Right renal cortex interstitium (tissue), 3 donors: ENCODE measurements at places on chromosomes 16 and 17. TPM values are rescaled to one million over a fixed set of nuclear protein-coding genes. Genes with fewer than 3 reads are reported as not detected.

DNA sequence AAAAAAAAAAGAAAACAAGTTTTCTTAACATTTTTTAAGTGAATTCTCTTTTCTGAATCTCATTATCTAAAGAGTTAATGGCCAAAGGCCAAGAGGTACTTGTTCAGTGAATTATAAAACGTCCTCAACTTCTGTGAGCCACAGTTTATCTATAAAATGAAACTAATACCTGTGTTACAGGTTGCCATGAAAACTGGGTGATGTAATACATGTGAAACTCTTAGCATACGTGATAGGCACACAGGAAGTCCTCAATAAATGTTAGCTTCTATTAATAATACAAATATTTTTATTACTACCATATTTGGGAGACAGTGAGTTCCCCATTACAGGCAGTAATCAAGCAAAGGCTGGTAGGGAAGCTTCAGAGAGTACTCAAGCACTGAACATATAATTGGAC lies 13.5 kb upstream of the INPP5K start:
- no peak for DNase-seq

The FN3K gene
- 18.1 TPM for polyA plus RNA-seq

DNA sequence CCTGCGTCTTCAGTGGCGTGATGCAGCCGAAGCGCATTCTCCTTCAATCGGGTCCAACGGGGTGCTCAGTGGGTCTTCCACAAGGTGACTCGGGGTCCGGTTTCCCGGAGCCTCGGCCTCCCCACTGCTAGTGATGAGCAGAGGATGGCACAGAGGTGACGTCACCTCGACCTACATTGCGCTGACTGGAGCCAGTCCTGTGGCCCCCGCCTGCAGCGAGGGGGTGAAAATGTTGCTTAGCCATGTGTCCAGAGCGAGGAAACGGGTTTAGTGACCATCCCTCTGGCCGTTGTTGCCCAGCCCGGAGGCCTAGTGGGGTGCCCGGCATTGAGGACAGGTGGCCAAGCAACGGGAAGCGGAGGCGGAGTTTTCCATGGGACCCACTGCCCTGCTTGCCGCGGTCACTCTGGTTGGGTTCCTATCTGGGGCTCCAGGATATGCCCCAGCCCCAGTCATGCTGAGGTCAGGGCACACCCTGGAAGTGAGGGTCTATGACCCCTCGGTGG lies 190.6 kb upstream of the CIBAR2 start:
- no peak for DNase-seq

- DNase-seq, result no peak
Measured at GRCh38 chr17:7328840-7329373, at the start of gene NEURL4. Gene NEURL4, minus strand, starts transcription at chr17:7329335. Its CDS starts 23 bp downstream, at chr17:7329312.

The SLC12A3 gene
- 39.3 TPM for polyA plus RNA-seq

The PTX4 gene
- not detected for polyA plus RNA-seq

The SLC43A2 gene
- 28.8 TPM for polyA plus RNA-seq

The GNG13 gene
- polyA plus RNA-seq, result 0.12 TPM

The RRAD gene
- 2.1 TPM for polyA plus RNA-seq

GRCh38 chr16:75372236-75372856 lies 61.0 kb downstream of the CFDP1 start:
- no peak for DNase-seq

DNA sequence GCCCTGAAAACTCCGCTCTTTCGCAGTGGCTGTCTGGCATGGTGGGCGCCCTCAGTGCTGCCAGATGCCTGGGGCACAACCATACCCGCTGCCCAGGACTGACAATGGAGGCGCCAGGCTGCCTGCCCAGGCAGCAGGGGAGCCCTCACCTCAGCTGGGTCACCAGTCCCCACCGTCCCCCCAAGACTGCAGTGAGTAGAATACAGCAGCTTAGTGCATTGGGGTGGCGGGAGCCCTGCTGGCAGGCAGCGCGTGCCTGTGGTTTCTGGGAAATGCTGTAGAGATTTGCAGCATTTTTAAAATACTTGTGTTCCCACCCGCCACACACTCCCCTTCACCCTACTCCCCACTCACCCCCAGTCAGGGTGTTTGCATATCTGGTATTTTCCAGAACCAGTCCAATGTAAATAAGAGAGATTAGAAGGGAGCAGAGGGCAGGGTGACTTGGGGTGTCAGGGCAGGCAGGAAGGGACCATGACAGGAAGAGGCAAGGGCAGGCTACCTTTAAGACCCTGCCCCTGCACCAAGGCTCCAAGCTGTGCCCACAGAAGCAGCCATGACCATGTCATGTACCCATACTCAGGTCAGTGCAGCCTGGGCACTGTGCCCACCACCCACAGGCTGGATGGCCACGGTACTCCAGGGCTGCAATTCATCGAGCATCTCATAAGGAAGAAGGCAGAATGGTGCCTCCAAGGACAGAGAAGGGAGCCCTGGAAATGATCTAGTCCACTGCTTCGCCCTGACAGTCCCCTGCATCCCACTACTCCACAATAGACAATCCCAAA lies 21.5 kb downstream of the MYO18A start:
- DNase-seq, result no peak

DNA sequence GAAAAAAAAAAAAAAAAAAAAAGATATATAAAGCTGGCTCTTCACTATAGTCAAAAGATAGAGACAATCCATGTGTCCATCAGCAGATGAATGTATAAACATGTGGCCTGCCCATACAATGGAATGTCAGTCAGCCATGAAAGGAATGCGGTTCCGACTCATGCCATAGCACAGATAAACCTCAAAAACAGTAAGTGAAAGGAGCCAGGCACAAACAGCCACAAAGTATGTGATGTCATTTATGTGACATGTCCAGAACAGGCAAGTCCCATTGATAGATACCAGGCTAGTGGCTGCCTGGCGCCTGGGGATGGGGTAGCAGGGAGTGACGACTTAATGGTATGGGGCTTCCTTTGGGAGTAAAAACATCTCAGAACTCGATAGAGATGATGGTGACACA lies 155.7 kb downstream of the CMIP start:
- no peak for DNase-seq

GRCh38 chr17:60901806-60902205 lies 224.2 kb downstream of the BCAS3 start:
- DNase-seq, result no peak

DNA sequence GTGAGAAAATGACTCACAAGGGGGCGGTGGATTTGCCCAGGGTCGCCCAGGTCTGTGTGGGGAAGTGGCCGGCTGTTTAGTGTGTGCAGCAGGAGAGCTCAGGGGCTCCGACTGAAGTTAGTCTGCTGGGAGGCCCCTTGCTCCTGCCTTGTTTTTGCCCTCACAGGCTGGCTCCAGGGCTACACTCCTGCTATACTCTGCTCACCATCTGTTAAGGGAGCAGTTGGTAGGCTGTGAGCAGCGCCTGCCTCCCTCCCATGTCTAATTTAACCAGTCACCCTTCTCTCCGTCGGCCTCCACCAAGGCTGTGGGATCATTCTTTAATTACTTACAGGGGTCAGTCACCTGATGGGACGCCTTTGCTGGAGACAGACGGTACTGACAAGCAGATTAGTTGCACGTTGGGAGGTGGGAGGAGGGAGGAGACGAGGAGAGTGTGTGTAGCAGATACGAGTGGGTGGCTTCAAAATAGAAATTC lies 35.5 kb downstream of the KSR1 start:
- DNase-seq, result no peak

GRCh38 chr17:80681215-80681614 lies 136.6 kb downstream of the RPTOR start:
- no peak for DNase-seq

DNA sequence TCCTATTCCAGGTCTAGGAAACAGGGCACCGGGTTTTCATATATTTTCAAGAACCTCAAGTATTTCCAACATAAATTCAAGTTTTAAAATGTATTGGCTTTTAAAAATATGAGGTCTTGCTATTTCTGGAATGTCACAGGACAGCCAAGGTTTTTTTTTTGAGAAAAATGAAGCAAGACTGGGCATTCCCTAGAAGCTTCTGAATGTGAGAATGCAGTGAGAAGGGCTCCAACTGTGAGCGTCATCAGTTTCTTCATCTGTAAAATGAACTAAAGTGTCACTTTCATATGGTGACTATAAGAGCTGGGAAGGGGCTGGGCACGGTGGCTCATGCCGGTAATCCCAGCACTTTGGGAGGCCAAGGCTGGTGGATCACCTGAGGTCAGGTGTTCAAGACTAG lies 455.8 kb upstream of the MAF start:
- no peak for DNase-seq

DNA sequence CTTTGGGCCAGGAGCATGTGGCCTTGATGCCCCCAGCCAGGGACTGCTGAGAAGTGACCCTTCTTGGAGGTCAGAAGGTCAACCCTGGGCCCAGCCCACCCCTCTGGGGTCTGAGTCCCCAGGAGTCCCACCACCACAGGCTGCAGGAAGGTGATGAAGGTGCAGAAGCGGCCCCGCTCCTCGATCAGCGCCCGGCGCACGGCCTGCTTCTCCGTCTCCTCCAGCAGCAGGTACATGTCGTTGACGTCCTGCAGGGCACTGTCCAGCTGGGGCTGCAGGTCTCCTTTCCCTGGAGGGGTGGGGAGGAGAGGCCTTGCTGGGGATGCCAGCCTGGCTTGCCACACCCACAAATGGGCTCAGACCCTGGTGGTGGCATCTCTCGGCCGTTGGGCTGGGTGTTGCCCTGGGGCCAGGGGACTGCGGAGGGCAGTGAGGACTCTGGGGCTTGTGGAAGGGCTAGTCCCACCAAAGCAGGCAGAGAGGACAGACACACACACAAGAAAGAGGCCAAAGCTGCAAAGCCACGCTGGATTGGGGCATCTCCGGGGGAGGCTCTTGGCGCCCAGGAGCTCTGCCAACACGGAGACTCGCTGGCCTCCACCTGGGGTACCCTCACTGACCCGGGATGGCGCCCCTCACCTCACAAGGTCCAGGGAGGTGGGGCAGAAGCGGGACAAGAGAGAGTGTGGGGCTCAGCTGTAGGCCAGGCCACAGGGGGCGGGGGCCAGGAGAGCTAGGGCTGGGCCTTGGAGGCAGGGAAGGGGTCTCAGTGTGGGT lies 7.5 kb downstream of the MTSS2 start:
- no peak for DNase-seq

The PAGR1 gene
- polyA plus RNA-seq, result 30.5 TPM

GRCh38 chr16:53219371-53219770 lies 164.6 kb downstream of the CHD9 start:
- no peak for DNase-seq

DNA sequence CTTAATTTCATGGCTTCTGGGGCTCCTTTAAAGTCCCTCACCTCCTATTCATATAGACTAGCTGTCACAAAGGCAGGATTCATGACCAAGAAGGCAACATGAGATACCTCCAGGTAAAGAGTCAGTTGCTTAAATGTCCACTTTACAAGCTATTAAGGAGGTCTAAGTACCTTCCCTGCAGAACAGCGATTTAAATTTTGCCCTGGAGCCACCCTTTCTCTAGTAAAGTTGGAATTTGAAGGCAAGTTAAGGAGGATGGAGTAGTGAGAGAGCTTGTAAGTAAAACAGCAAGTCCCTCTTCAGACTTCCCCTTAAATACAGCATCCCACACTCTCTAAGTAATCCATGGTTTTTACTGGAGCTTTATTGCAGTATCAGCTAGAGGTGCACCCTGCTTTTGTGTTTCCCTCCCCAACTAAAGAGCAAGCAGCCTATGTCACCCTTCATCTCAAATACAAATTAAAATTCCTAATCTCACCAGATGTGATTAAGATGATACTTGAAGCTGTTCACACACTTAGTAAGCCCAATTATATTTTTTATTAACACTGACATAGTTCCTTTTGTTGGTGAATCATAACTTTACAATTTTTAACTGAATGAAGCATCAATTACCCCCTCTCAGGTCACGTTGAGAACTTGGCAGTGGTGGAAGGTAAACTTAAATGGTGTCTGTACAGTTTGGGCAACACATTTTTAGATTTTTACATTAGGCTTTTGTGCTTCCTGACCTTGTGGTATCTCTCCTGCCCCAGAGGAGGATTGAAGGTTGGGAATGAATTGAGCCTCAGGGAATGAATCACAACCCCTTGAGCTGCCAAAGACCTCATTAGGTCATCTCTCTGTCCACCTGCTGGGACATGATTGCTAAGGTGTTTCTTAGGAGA lies 108.9 kb downstream of the TANGO6 start:
- DNase-seq, result no peak

DNA sequence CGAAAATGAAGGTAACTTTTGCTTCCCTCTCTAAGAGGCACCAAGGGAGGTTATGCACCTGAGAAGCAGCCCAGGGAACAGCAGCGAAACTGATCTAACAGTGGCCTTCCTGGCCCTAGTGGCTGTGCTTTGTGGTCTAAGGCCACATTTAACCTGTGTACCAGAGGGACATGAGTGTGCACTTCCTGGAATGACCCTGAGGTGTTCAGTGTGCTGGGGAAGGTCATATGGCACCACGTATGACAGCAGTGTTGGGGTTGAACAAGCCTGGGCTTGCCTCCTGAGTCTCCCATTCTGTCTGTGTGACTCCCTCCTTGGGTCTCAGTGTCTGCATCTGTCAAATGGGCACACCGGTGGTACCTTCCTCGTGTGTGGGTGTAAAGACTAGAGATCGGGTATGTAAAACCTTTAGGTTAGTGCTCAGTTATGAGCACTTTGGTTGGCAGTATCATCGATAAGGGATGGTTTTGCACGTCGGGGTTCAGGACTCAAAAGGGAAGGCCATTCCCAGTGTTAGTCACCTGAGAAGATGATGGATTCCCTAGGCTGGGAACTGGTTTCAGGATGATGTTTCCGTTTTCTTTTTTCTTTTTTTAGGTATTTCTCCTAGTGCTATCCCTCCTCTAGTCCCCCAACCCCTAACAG lies 31.9 kb downstream of the PLCG2 start:
- DNase-seq, result no peak

DNA sequence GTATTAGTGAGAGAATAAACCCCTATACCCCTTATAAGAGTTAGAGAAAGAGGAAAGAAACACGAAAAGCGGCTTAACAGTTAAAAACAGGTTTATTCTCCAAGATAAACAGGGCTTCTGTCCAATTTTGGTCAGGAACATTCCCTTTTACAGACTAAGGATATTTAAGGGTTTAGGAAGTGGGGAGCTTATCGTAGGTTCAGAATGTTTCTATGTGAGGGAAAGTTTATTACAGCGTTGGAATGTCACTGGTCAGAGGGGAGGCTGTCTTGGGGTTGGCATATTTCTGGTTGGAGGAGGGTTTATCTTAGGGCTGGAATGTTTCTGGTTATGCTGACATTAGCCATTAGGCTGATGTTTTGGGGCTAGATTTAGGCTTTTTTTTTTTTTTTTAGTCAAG lies 34.1 kb upstream of the WWOX start:
- no peak for DNase-seq

The ELMO3 gene
- 4.9 TPM for polyA plus RNA-seq

The KRT37 gene
- polyA plus RNA-seq, result not detected

GRCh38 chr16:11354407-11354732 lies 9.1 kb downstream of the RMI2 start:
- no peak for DNase-seq

DNA sequence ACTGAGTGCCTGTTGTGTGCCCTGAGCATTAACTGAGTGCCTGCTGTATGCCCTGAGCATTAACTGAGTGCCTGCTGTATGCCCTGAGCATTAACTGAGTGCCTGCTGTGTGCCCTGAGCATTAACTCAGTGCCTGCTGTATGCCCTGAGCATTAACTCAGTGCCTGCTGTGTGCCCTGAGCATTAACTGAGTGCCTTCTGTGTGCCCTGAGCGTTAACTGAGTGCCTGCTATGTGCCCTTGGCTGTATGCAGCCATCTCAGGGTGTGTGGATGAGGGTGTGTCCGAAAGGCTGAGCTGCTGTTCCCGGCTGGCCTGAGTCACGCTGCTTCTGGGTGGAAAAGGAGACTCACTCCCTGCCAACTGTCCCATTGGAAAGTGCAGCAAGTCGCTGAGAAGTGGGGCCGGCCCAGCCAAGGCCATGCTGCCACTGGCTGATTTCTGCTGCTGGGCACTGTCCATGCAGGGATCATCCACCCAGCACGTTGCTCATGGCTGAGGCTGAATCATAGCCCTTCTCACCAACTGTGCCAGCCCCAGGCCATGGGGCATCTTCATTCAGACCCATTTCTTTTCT lies 113.8 kb downstream of the OR1D5 start:
- DNase-seq, result no peak
